ENCODE measurements at places on chromosomes 12 and 14.
A peak's percentile ranks its signal among the peaks of the same experiment; 100 is the strongest.

- no peak for DNase-seq
Observed at GRCh38 chr14:85037411-85037810, 492.5 kb upstream of the FLRT2 start.

DNA sequence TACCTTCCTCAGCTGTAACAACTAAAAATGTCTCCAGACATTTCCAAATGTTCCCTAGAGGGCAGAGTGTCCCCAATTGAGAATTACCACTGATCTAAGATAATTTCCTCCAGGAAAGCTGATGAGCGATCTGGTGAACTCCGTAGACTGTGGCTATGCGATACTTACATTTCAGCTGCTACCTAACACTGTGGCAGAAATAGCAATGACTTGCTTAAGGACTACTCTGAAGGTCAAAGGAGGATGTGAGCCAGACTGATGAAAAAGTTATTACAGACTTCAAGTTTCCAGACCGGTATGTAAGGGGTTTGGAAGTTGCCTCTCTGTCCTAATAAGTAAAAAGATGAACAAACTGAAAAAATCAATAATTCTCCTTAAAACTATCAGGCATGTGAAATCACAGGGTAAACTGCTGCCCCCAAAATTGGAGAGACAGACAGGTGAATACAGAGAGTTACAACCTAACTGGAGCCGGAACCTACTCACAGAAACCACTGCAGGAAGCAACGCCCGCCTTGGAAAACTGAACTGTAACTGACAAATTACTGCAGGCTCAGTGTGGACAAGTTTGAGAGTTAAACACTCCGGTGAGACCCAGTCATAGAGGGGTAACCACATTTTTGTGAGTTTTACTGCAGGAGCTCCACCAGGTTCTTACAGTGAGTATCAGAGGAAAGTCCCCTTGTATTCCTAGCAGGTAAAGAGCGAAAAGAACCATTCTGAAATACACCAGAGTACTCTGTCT is 60.0 kb upstream of the PARP11 start:
- no peak for DNase-seq

- DNase-seq = no peak
Observed at GRCh38 chr12:75130811-75131210, 78.8 kb downstream of the KCNC2 start.

DNA sequence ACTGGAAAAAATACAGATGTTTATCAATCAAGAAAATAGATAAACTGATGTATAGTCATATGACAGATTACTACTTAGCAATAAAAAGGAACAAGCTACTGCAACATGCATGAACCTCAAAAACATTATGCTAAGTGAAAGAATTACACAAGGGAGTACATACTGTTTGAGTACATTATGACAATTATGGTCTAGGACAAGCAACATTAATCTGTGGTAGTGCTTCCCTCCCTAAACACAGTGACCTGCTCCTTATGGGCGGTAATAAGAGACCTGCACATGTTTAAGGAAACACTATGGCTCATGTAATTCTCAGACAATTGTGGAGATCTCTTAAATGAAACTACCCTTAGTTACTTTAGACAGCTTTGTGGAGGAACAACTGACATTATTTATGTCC is 421.2 kb upstream of the FBXO33 start:
- no peak for DNase-seq

DNA sequence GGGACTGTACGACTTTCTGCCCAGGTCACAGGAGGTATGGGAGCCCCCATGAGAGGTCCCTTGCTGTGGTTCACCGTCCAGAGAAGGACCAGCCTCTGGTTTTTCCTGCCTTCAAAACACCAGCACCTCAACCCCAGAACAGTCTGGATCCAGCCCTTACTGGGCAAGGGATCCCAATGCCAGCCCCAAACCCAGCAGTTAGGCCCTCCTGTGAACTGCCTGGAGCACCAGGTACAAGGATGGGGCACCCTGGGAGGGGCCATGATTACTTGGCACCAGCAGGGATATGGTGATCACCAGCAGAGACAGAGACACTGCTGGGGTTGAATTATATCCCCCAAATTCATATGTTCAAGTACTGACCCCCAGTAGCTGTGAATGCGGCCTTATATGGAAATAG is 20.0 kb downstream of the ANHX start:
- no peak for DNase-seq

DNA sequence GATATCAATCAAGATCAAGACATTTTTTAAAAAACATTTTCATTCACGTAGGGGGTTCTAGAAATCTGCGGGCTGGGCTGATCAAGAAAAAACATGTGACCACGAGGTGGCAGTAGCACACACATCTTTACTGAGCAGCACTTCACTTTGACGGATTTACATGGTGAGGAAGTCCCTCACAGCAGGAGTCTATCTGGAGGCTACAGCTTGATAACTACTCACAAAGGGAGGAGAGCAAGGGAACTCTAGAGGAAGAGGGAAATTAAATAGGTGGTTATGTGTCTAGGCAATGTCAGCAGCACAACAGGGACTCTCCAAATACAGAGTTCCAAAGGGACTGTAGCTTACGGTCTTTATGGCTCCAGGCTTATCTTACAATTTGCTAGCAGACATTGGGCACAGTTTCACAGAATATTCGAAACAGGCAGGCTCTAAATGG is 248.1 kb downstream of the DPY19L2 start:
- peak; percentile 62 for DNase-seq

- no peak for DNase-seq
Observed at GRCh38 chr12:69107541-69107940, 131.8 kb upstream of the CPSF6 start.

GRCh38 chr12:83784298-83784890 is 1097.7 kb downstream of the TMTC2 start:
- DNase-seq = no peak

GRCh38 chr14:23727566-23728335 is 91.6 kb downstream of the DHRS2 start:
- DNase-seq = peak; percentile 57

DNA sequence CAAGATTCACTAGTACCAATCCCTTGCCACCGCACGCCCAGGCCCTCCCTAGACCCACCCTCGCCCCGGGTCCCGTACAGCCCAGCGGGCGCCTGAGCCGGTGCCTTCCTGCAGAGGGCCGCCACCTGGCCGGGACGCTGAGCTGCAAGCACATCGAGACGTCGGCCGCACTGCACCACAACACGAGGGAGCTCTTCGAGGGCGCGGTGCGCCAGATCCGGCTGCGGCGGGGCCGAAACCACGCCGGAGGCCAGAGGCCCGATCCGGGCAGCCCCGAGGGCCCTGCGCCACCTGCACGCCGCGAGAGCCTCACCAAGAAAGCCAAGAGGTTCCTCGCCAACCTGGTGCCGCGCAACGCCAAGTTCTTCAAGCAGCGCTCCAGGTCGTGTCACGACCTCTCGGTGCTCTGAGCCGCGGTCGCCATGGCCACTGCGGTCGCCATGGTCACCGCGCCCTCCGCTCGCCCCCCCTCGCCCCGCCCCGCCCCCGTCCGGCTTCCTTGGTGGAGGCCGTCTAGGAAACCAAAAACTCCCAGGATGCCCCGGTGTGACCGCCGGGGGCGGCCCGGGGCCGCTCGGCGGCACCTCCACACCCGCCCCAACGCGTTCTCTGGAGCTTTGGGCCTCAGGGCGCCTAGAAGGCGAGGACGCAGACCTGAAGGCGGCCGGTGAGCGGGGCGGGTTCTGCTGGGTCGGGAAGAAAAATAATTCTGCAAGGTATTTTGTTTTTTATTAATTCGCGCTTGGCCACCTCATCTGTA is 3.7 kb downstream of the REM2 start:
- DNase-seq = peak; percentile 91

GRCh38 chr12:64675795-64676194 is 65.5 kb downstream of the RASSF3 start:
- peak; percentile 32 for DNase-seq

- no peak for DNase-seq
Observed at GRCh38 chr14:74917646-74918081, 5.4 kb downstream of the RPS6KL1 start.

- peak; percentile 29 for DNase-seq
Observed at GRCh38 chr14:31270196-31270772, 62.7 kb upstream of the HECTD1 start.

DNA sequence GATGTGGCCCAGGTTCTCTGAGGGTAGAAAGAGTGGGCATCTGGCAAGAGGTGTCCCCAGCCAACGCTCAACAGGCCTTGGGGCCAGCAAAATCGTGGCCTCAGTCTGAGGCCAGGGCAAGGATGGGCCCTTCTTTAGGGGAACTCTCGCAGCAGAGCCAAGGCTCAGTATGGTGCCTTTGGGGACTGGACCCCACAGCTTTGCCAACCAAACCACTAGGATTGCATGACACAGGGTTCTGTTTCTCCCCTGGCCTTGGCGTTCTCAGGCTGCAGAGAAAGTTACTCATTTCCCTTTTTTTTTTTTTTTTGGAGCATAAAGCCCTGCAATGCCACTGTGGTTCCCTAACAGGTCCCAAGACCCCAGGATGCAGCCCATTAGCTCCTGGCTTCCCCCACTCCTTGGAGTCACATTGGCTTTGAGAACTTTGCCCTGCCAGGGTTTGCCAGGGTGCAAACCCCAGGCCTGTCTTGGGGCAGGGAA is 100.6 kb downstream of the LGMN start:
- no peak for DNase-seq

GRCh38 chr14:96962337-96962736 is 165.2 kb downstream of the VRK1 start:
- no peak for DNase-seq

DNA sequence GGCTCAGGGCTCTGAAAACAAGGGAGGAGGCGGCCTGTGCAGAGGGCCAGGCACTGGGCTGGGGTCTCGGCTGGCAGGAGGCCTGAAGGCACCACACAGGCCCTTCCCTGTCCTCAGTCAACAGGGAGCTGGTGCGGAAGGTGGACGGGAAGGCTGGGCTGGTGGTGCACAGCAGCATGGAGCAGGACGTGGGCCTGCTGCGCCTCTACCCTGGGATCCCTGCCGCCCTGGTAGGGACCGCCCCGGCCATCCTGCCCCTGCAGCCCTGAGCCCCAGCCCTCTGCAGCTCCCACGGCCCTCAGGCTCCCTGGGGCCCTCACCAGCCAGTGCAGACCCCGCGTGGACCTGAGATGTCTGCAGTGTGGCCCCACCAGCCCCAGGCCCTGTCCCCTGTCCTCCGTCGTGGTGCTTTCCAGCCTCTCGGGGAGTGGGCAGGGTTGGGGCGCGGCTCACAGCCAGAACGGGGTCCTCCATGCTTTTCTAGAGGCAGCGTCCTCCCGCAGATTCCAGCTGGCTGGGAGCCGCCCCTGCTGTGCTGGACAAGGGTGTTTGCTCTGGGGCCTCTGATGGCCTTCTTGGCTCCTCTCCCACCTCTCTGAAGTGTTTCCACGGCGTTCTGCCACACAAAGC is 18.1 kb downstream of the ASPG start:
- no peak for DNase-seq

DNA sequence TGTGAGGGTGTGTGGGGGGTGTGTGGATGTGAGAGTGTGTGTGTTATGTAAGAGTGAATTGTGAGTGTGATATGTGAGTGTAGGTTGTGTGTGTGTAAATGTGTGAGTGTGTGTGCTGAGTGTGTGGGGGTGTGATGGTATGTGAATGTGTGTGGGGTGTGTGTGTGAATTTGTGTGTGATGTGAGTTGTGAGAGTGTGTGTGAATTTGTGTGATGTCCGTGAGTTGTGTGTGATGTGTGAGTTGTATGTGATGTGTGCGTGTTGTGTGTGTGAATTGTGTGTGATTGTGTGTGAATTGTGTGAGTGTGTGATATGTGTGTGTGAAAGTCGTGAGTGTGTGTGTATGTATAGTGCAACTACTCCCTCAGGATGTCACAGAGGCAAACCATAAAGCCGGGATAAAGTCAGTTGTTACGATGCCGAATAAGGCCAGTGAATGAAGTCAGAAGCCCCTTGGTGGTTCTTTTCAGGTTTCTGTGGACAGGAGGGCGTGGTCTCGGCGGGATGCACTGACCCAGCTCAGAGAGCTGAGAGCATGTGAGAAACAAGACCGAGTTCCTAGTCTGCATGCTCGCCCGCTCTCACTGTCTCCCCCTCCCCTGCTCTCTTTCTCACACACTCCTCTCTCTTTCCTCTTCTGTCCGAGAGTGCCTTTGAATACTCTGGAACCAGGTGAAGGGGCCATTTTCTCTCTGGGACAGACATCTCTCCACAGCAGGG is 71.8 kb upstream of the MAX start:
- no peak for DNase-seq

DNA sequence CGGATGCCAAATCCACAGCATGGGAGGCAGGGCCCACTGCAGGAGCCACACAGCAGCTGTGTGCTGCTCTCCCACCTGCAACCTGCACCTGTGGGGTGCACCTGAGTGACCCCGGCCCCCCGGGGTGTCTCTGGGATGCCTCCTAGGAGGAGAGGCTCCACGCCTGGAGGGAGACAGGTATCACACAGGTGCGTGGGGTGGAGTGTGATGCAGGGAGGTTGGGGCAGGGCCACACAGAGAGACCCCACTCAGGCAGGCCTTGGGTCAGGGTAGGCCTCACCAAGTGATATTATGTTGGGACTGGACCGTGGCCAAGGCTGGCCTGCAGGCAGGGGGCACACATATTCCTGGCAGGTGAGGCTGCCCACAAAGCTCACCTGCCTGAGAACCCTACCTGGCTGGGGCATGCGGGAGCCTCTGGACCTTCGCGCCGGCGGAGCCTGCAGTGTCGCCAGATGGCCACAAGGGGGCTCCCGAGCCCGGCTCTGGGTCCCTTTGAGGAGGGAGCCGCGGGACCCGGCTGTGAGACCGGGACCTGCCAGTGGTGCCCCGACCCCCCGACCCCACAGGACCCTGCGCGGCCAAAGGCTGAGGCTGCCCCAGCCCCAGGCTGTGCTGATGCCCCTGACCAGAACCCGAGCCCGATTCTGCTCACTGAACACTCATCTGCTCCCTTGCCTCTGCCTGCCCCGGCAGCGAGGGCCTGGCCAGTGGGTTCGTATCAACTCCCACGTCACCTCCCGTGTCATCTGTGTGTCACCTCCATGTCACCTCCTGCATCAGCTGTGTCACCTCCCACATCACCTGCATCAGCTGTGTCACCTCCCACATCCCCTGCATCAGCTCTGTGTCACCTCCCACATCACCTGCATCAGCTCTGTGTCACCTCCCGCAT is 11.4 kb downstream of the TMEM121 start:
- peak; percentile 68 for DNase-seq

- no peak for DNase-seq
Observed at GRCh38 chr12:13740149-13740545, 241.3 kb downstream of the GRIN2B start.

- DNase-seq = no peak
Observed at GRCh38 chr12:45503899-45504298, 225.6 kb upstream of the ARID2 start.

DNA sequence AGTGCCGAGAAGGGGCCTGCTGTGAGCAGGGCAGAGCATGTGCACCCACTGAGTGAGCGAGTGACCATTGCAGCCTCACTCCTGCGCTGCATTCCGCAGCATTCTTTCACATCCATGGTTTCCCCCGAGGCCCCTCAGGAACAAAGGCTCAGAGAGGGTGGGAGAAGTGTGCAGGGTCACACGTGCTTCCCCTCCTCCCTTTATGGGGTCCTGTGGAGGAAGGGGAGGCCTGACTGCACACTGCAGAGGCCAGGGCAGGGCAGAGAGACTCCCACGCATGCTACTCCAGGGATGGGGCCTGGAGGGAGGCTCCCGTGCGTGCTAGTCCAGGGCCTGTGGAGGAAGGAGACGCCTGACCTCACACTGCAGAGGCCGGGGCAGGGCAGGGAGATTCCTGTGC is 63.2 kb downstream of the DIO3 start:
- no peak for DNase-seq
